ENCODE measurements at places on chromosomes 16 and 17. TPM values are rescaled to one million over a fixed set of nuclear protein-coding genes. Genes with fewer than 3 reads are reported as not detected.

- DNase-seq = no peak
Observed at GRCh38 chr16:84096447-84097005, 20.2 kb downstream of the MBTPS1 start.

- DNase-seq = no peak
Observed at GRCh38 chr17:2433696-2434095, 32.8 kb upstream of the MNT start.

DNA sequence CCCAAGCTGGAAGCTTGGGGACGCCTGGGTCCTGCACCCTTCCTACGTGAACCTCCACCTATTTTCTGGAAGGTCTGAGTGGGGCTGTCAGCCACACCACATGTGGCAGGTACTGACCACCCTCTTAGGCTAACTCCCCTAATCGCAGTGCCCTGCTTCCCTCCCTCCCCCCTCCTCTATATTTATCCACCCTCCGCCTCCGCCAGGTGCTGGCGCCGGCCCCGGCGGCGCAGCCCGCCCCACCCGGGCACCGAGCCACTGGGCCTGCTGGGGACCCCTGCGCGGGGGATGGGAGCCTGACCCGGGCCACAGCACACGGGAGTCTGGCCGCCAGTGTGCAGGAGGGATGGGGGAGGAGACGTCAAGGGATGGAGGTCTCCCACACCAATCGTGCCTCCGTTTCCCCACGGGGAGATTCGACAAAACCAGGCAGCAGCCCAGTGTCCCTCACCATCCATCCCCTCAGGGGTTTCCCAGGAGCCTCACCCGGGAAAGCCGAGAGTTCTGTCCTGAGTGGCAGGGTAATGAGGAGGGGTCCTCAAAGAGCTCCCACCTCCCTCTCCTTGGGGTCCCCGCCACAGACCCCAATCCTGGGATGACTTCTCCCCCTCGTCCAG lies 1.3 kb downstream of the PLEKHH3 start:
- no peak for DNase-seq

APOH gene
- total RNA-seq = not detected

NLGN2 gene
- 44.8 TPM for total RNA-seq

TMC7 gene
- 9.6 TPM for total RNA-seq

C16orf86 gene
- total RNA-seq = 8.6 TPM
